ENCODE measurements at places on chromosomes 1 and 21. TPM values are rescaled to one million over a fixed set of nuclear protein-coding genes. Genes with fewer than 3 reads are reported as not detected.

The NT5C1A gene
- 73.3 TPM for total RNA-seq

The ATP1A2 gene
- total RNA-seq = 710 TPM

The LINGO4 gene
- 7.8 TPM for total RNA-seq

The LRRC39 gene
- total RNA-seq = 73.2 TPM

The UMODL1 gene
- total RNA-seq = not detected

The GADD45A gene
- 80.4 TPM for total RNA-seq

The CFHR5 gene
- not detected for total RNA-seq

The SH2D5 gene
- total RNA-seq = not detected
